ENCODE measurements at places on chromosomes 11 and 22.

DNA sequence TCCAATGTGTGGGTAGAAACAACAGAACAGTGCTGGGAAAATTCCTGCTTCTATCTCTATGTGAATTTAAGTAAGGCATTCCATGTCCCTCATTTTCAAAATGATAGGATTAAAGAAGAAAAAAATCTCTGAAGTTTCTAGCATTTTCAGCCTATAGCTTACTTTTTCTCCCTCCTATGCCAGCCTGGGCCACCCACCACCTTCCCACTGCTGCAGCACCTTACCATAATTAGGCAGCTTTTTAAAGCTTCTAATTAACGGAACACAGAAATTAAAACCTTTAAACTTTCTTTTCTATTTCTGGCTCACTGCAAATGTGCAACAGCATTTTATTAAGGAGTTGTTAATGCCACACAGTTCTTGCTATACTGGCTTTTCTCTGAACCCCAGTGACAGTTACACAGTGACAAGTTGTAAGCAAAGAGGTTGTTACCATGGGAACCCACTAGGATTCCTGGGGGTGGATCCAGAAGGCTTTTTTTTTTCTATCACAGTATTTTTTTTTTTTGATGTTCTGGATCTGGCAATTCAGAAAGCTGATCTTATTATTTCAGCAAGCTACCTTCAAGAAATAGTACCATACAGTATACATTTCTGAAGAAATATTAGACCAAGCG is 20.2 kb downstream of the CELF1 start:
- H3K4me3 ChIP-seq, result no peak overlapping the region
- peaks cover 6% of the 10 kb centered on the region for H3K36me3 ChIP-seq
- H3K27ac ChIP-seq, result no peak overlapping the region

GRCh38 chr22:39721206-39722031 is 150.9 kb downstream of the CACNA1I start:
- peaks cover 6% of the 10 kb centered on the region for H3K36me3 ChIP-seq
- no peak overlapping the region for H3K4me3 ChIP-seq
- peaks cover 10% of the 10 kb centered on the region for H3K27me3 ChIP-seq
- no peak for DNase-seq

DNA sequence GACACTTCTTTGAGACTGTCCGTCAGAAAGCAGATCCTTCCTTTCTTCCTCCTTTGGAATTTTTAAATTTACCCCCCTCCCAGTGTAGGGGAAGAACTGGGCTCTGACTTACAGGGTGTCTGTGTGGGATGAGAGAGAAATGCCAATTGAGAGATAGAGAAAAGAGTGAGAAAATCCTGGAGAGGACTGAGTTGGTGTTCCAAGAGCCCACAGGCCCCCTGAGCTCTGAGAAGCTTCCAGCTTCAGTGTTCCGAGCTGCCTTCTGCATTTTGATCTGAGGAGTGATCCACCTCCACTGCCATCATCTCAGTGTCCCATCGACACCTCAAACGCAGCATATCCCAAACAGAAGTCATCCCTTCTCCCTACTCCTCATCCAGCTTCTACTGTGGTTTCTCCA is 70.7 kb upstream of the GRK3 start:
- no peak for DNase-seq
- peaks cover 14% of the 10 kb centered on the region for H3K4me1 ChIP-seq
- no peak overlapping the region for H3K27ac ChIP-seq
- H3K4me3 ChIP-seq, result no peak overlapping the region

DNA sequence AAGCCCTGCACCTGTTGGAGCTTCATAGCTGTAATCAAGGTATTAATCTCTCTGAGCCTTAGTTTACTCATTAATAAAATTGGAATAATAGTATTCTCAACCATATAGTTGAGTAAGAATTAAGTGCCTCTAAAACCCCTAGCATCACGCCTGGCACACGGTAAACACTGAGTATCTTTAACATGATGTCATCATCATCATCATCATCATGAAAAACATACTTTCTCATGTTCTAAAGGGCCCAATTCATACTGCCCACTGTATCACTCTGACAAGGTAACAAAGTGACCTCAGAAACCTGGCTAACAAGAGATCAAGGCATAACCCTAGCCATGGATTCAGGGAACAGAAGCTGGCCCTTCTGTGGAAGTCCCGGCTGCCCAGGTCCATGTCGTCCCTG is 58.4 kb downstream of the KIRREL3 start:
- no peak for DNase-seq
- no peaks in the 10 kb centered on the region for H3K36me3 ChIP-seq

- peaks cover 5% of the 10 kb centered on the region for H3K4me1 ChIP-seq
- no peaks in the 10 kb centered on the region for H3K27me3 ChIP-seq
- H3K4me3 ChIP-seq, result no peak overlapping the region
- H3K27ac ChIP-seq, result no peak overlapping the region
- peak; percentile 50 for DNase-seq
These were observed 2.1 kb downstream of the LGALS12 start for GRCh38 chr11:63508009-63508408.

DNA sequence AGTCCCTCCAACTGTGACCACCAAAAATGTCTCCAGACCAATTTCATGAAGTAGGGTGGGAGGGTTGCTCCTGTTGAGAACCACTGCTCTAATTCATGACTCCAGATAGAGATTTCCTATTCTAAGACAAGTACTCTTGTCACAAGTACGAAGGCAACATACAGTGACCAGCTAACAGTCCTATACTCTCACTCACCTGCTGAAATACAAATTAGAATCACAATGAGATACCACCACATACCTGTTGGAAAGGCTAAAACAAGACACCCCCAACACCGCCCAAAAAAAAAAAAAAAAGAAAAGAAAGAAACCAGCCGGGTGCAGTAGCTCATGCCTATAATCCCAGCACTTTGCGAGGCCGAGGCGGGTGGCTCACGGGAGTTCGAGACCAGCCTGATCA is 310.5 kb downstream of the SWAP70 start:
- no peaks in the 10 kb centered on the region for H3K36me3 ChIP-seq
- no peak overlapping the region for H3K4me3 ChIP-seq
- H3K27me3 ChIP-seq, result no peaks in the 10 kb centered on the region
- H3K4me1 ChIP-seq, result peaks cover 3% of the 10 kb centered on the region

DNA sequence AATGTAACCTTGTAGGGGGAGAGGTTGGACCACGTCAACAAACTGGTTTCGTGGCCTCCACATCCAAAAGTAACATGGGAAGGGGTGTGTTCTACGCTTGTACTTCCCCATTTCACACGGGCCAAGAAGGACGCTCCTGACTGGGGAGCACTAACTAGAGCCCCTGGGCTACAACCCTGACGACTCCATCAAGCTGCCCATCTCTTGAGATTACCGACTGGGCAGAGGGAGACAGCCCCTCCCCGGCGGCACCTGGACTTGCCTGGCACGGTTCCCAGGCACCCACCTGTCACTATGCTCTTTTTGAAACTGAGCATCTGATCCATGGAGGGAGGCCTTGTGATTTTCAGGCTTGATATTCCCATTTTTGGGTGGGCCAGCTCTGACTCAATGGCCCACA is 68.5 kb downstream of the SHANK2 start:
- DNase-seq, result no peak
- no peak overlapping the region for H3K27ac ChIP-seq
- peaks cover 14% of the 10 kb centered on the region for H3K27me3 ChIP-seq
- H3K36me3 ChIP-seq, result no peaks in the 10 kb centered on the region
- no peaks in the 10 kb centered on the region for H3K4me1 ChIP-seq
- no peak overlapping the region for H3K4me3 ChIP-seq

DNA sequence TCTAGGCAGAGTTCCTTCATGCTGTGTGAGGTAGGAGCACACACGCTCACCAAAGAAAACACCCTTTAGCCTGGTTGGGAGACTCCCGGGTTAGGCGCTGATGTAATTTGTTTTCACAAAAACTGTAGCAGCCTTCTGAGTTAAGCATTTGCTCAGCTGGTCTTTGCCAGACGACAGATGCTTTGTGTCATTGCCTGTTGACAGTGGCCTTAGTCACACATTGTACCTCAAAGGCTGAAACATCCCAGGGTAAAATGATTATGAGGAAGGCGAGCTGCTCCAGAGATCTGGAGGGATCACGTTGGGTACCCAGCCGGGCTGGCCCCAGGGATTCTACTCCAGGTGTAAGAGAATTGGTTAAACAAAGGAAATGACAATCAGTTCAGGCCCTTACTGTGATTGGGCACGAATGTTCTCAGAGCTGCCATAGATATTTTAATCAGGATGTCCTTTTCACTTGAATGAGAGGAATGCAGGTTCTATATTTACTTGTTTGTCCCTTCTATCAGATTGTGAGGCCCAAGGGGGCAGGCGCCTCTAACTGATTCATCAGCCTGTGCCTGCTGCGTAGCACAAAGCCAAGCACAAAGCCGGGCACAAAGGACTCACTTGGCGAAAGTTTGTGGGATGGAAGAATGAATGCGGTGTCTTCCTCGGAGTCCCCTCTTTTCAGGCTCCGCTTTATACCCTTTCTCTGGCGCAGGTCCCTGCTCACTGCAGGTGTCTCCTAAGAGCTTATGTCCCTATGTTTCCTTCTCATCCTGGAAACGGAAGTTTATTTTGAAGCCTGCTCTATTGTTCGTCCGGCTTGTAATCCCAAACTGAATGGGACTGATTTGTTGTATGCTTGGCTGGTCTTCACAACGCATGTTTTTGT is 47.1 kb downstream of the ADM start:
- no peak for DNase-seq
- H3K36me3 ChIP-seq, result no peaks in the 10 kb centered on the region
- H3K4me3 ChIP-seq, result no peak overlapping the region
- H3K27ac ChIP-seq, result no peak overlapping the region
- H3K27me3 ChIP-seq, result peaks cover 42% of the 10 kb centered on the region
- H3K4me1 ChIP-seq, result no peaks in the 10 kb centered on the region

- peak overlapping the region; percentile 21 for H3K4me3 ChIP-seq
- H3K36me3 ChIP-seq, result peaks cover 22% of the 10 kb centered on the region
- DNase-seq, result no peak
- H3K27me3 ChIP-seq, result no peaks in the 10 kb centered on the region
- H3K4me1 ChIP-seq, result peaks cover 21% of the 10 kb centered on the region
These were observed 13.9 kb downstream of the ATG16L2 start for GRCh38 chr11:72828081-72828567.

GRCh38 chr11:19567996-19568395 is 144.6 kb upstream of the NAV2 start:
- no peak for DNase-seq
- H3K36me3 ChIP-seq, result no peaks in the 10 kb centered on the region
- H3K4me3 ChIP-seq, result no peak overlapping the region
- no peaks in the 10 kb centered on the region for H3K4me1 ChIP-seq

DNA sequence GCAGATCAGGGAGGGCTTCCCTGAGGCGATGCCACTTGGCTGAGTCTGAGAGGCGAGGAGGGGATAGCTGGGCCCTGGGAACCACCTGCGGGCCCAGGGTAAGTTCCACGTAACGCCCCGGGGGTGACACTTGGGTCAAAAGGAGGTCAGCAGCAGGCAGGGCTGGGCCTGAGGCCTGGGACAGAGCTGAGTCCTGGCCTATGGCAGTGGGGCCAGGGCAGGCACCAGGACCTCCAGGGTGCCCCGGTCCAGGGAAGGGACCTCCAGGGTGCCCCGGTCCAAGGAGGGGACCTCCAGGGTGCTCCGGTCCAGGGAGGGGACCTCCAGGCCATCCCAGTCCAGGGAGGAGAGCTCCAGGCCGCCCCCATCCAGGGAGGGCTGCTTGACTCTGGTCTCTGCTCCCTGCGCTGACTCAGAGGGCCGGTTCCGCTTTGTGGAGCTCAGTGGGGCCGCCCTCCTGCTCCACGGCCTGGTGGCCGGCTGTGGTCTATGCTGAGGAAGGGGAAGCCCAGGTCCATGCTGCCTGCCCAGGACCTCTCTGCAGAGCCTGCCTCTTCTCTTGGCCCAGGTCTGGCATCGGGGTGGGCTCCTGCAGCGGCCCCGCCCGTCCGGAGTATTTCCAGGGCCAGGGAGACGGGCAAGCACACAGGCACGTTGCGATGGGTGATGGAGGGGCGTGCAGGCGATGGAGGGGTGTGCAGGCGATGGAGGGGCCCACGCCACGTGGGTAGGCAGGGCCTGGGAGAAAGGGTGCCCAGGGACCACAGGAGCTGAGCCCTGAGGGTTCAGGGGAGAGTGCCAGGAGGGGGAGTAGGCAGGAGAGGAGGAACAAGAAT is 19.5 kb upstream of the WNT7B start:
- peaks cover 7% of the 10 kb centered on the region for H3K27me3 ChIP-seq
- no peaks in the 10 kb centered on the region for H3K36me3 ChIP-seq
- H3K4me1 ChIP-seq, result peaks cover 5% of the 10 kb centered on the region
- DNase-seq, result no peak

GRCh38 chr11:14073849-14074476 is 111.4 kb downstream of the SPON1 start:
- peaks cover 32% of the 10 kb centered on the region for H3K4me1 ChIP-seq
- no peak overlapping the region for H3K27ac ChIP-seq
- H3K36me3 ChIP-seq, result no peaks in the 10 kb centered on the region
- no peak overlapping the region for H3K4me3 ChIP-seq

GRCh38 chr22:26581633-26582168 is 8.2 kb downstream of the TPST2 start:
- H3K36me3 ChIP-seq, result peaks cover 39% of the 10 kb centered on the region
- H3K4me3 ChIP-seq, result no peak overlapping the region
- no peak for DNase-seq
- H3K27ac ChIP-seq, result peak overlapping the region; percentile 33
- no peaks in the 10 kb centered on the region for H3K27me3 ChIP-seq
- peaks cover 76% of the 10 kb centered on the region for H3K4me1 ChIP-seq

DNA sequence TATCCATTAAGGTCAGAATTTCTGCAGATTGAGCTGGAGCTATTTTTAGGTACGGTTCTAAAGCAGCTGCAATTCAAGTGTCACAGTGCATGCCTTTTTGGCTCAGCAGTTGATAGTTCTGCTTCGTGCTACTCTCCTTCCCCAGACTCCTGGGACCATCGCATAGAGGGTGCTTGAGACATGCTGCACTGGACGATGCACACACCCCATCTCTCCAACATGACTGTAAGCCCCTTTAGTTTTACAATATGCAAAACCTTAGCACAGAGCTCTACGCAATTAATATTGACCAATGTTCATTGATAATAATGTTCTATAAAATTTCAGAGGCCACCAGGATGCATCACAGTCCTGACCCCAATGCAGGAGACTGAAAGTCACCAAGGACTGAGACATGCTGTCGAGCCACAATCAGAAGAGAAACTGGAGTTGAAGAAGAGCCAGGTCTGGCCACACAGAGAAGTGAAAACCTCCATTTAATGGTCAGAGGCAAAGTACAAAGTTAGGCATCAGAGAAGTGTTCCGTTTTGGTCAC is 120.9 kb upstream of the ZC3H12C start:
- peaks cover 36% of the 10 kb centered on the region for H3K27me3 ChIP-seq
- peaks cover 17% of the 10 kb centered on the region for H3K4me1 ChIP-seq
- no peaks in the 10 kb centered on the region for H3K36me3 ChIP-seq
- H3K27ac ChIP-seq, result no peak overlapping the region
- DNase-seq, result no peak
- no peak overlapping the region for H3K4me3 ChIP-seq

GRCh38 chr11:7949934-7950333 is 8.4 kb upstream of the OR10A3 start:
- H3K27ac ChIP-seq, result no peak overlapping the region
- DNase-seq, result no peak
- H3K36me3 ChIP-seq, result no peaks in the 10 kb centered on the region
